Stimulated activated CD4-positive, alpha-beta T cell treated with anti-CD3 and anti-CD28 coated beads, Interleukin-12 subunit alpha, Interleukin-12 subunit beta, amount 100 ng/mL, for 4 hours (primary cell): ENCODE measurements at places on chromosomes 7 and 10.

DNA sequence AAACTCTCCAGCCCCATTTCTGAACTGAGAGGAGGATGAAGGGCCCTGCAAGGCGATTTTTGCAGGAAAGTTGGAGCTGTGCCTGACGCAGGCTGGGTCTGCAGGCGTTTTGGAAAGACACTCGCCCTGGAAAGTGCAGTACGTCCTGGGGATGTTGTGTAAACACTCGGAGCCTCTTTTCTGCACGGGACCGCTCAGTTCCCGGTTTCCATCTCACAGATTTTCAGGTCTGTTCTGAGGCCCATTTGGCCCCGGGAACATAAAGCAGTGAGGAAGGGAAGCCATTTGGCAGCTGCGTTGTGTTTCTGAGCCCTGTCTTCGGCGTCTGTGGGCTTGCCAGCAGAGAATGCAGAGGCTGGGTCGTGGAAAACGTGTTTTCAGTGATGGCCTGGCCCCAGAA lies 655.0 kb upstream of the MGMT start:
- no peak for DNase-seq

GRCh38 chr10:112235141-112235540 lies 48.1 kb upstream of the TECTB start:
- DNase-seq, result no peak

GRCh38 chr10:69224862-69225657 lies 4.9 kb downstream of the HKDC1 start:
- no peak for DNase-seq

- DNase-seq, result no peak
These were observed 82.7 kb upstream of the PFKP start for GRCh38 chr10:2984682-2985081.

DNA sequence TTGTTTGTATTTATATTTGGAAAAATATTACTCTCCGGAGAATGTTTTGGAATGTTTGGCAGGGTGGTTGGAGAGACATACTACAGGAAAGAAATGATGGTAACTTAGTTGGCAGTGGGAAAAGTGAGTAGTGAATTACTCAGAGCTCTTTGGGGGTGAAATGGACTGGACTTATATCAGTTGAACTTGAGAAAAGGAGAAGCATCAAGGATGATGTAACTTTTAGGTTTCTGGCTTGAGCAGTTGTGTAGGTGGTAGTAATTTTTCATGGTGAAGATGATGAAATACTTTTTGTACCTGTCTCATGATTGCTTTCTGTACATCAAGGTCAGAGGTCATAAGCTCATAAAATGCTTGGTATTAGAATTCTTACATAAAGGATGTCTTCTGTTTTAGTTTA lies 617.2 kb downstream of the AUTS2 start:
- DNase-seq, result no peak

DNA sequence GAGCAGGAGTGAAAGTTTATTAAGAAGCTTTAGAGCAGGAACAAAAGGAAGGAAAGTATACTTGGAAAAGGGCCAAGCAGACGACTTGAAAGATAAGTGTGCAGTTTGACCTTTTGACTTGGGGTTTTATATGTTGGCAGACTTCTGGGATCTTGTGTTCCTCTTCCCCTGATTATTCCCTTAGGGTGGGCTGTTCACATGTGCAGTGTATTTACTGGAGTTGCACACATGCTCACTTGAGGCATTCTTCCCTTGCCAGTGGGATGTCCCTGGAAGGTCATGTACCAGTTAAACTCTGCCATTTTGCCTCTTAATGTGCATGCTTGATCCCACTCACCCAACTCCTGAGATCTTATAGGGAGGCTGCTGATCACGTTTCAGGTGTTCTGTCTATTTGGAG lies 23.4 kb upstream of the ARHGAP12 start:
- DNase-seq, result no peak

GRCh38 chr10:98332623-98333269 lies 64.8 kb upstream of the LOXL4 start:
- no peak for DNase-seq
